Right atrium auricular region (tissue), 2 donors: ENCODE measurements at places on chromosomes 2 and 18.

DNA sequence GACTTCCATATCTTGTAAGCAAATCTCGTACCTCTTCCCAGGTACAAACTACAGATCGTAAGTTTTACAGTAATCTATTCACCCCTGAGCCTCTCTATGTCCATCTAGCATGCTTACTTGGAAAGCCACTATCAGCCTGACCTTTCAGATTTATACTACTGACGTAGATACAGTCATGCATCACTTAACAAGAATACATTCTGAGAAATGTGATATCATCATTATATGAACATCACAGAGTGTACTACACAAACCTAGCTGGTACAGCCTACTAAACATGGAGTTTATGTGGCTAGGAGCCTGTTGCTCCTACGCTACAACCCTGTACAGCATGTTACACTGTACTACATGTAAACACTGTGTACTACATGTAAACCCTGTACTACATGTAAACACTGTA lies 293.2 kb upstream of the ZNF804A start:
- DNase-seq: no peak

GRCh38 chr2:207073801-207074678 lies 91.7 kb downstream of the KLF7 start:
- no peak for DNase-seq

DNA sequence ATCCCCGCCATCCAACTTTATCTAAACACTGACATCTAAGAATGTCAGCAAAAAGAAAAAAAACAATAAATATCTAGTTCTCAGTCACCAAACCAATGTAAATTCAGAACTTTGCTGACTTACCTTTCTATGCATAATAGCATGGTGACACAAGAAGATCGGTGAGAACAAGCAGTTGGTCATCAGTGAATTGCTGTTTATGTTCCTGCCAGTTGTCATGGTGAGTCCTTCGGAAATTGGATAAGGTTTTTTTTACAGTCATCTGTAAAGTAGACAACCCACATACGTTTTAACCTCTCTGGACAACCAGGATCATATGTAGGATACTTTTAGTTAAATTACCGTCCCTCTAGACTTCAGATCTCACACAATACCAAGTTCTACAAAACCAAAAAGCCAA lies 6.2 kb upstream of the GPR75 start:
- no peak for DNase-seq

- DNase-seq: no peak
These were observed 300.1 kb downstream of the NDUFA10 start for GRCh38 chr2:239724851-239725550.

DNA sequence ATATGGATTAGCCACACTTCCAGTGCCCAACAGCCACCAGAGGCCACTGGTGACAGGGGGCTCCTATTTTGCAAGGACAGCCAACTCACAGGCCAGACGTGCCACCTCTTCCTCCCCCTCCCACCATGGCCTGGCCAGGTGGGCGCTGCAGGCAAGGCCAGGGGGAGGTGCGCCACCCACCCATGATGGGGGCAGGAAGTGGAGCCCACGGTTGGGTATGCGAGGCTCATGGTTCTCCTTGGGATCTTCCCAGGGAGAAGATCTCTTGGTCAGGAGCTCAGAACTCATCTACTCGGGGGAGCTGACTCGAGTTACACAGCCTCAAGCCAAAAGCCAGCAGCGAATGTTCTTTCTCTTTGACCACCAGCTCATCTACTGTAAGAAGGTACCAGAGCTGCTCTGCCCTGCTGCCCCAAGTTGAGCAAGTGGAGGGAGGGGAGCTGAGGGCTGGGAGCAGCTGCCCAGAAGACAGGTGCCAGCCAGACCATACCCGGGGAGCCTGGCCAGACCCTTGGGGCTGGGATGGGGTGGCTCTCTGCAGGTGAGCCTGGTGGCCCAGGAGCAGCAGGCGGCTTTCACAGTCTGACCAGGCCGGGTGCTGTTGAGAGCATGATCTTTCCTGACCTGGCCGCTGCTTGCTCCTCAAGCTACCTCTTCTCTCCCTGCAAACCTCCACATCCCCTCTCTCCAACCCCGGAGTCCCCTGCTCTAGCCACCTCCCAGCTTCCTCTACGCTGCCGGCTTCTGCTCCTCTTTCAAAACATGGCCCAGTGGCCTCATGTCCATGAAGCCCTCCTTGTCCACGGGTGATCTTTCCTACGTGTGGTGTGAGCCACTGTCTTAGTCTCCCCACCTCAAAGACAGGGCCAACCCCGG lies 49.8 kb downstream of the FAM168B start:
- no peak for DNase-seq

GRCh38 chr2:21256006-21256405 lies 132.2 kb downstream of the TDRD15 start:
- DNase-seq: peak; percentile 73

- DNase-seq: no peak
These were observed 57.5 kb downstream of the UBE2E3 start for GRCh38 chr2:181037922-181038321.

DNA sequence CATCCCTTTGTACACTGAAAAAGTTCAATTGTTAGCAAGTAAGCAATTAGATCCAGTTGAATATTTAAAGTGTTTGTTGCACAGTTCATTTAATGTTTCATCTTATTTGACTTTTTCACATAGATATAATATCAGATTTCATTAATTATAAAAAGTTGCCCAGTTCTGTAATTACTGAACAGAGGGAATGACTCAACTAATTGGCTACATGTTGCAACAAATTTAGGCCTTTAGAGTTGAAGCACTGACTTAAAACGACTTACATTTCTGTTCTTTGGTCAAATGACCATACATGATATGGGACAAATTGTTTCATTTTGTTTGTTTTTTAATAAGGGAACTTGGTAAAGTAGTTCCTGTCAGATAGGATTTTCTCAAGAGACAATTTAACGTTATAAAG lies 68.5 kb upstream of the FAM117B start:
- no peak for DNase-seq
